ENCODE measurements at places on chromosomes 1 and 21. TPM values are rescaled to one million over a fixed set of nuclear protein-coding genes. Genes with fewer than 3 reads are reported as not detected.

DNA sequence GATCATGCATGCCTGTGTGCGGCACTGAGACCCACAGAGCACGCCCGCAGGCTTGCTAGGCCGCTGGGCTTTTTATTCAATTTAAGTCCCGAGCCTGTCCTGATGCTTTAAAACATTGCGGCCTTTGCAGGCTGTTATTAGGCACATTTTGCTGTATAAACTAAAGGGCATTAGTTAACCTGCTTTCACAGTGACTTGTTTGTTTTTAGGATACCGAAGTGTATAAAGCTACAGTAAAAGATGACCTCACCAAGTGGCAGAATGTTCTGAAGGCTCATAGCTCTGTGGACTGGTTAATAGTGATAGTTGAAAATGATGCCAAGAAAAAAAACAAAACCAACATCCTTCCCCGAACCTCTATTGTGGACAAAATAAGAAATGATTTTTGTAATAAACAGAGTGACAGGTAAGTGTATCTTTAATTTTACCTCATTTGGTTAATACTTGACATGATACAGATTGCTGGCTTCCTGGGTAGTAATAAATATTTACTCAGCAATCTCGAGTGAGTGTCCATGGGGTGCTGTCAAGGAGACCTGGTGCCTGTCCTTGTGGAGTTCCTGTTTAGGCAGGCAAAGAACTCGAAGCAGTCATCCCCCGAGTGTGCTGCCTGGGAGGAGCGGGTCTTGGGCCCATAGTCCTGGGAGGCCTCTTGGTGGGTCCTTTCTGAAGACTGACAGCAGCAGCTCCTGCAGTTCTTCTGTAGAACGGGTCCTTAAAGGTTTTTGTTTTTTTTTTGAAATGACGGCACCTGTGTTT, 40.1 kb downstream of the TRAPPC10 start:
- H3K4me3 ChIP-seq = no peak overlapping the region
- H3K27me3 ChIP-seq = no peaks in the 10 kb centered on the region
- H3K36me3 ChIP-seq = peaks cover 4% of the 10 kb centered on the region
- no peaks in the 10 kb centered on the region for H3K4me1 ChIP-seq
- H3K27ac ChIP-seq = no peak overlapping the region

- H3K4me3 ChIP-seq = no peak overlapping the region
- H3K27me3 ChIP-seq = no peaks in the 10 kb centered on the region
- no peak overlapping the region for H3K27ac ChIP-seq
These were observed 74.5 kb downstream of the FOXJ3 start for GRCh38 chr1:42260376-42261070.

The FCGR3B gene
- not detected for total RNA-seq

- no peak for DNase-seq
- no peaks in the 10 kb centered on the region for H3K36me3 ChIP-seq
- no peaks in the 10 kb centered on the region for H3K27me3 ChIP-seq
- H3K4me1 ChIP-seq = peaks cover 18% of the 10 kb centered on the region
These were observed 149.3 kb upstream of the EDN2 start for GRCh38 chr1:41633764-41634163.

The DCST1 gene
- total RNA-seq = not detected

The PINK1 gene
- 15.3 TPM for total RNA-seq

The NR5A2 gene
- 0.07 TPM for total RNA-seq

GRCh38 chr1:13820055-13820454, 120.1 kb downstream of the PRDM2 start:
- no peak for DNase-seq
- H3K27ac ChIP-seq = no peak overlapping the region
- no peaks in the 10 kb centered on the region for H3K27me3 ChIP-seq
- no peaks in the 10 kb centered on the region for H3K4me1 ChIP-seq
- no peak overlapping the region for H3K4me3 ChIP-seq

The DMBX1 gene
- total RNA-seq = not detected

The CDC42SE1 gene
- total RNA-seq = 238 TPM

- no peaks in the 10 kb centered on the region for H3K36me3 ChIP-seq
- no peak overlapping the region for H3K27ac ChIP-seq
- DNase-seq = no peak
- no peaks in the 10 kb centered on the region for H3K27me3 ChIP-seq
These were observed 4.8 kb upstream of the THEM4 start for GRCh38 chr1:151914076-151914475.

The TMEM82 gene
- not detected for total RNA-seq

The AKR1A1 gene
- total RNA-seq = 101 TPM

The TMEM240 gene
- total RNA-seq = 0.66 TPM

The OR2L3 gene
- total RNA-seq = 0.10 TPM

GRCh38 chr1:17274186-17275170, 25.6 kb downstream of the PADI3 start:
- H3K4me1 ChIP-seq = no peaks in the 10 kb centered on the region
- H3K27me3 ChIP-seq = no peaks in the 10 kb centered on the region
- DNase-seq = peak; percentile 25
- H3K36me3 ChIP-seq = no peaks in the 10 kb centered on the region
- H3K4me3 ChIP-seq = no peak overlapping the region

- no peaks in the 10 kb centered on the region for H3K36me3 ChIP-seq
- H3K27me3 ChIP-seq = no peaks in the 10 kb centered on the region
- DNase-seq = no peak
- no peak overlapping the region for H3K4me3 ChIP-seq
- H3K27ac ChIP-seq = no peak overlapping the region
- H3K4me1 ChIP-seq = peaks cover 77% of the 10 kb centered on the region
These were observed 143.9 kb downstream of the GALNT2 start for GRCh38 chr1:230210981-230211336.

The EDARADD gene
- not detected for total RNA-seq

DNA sequence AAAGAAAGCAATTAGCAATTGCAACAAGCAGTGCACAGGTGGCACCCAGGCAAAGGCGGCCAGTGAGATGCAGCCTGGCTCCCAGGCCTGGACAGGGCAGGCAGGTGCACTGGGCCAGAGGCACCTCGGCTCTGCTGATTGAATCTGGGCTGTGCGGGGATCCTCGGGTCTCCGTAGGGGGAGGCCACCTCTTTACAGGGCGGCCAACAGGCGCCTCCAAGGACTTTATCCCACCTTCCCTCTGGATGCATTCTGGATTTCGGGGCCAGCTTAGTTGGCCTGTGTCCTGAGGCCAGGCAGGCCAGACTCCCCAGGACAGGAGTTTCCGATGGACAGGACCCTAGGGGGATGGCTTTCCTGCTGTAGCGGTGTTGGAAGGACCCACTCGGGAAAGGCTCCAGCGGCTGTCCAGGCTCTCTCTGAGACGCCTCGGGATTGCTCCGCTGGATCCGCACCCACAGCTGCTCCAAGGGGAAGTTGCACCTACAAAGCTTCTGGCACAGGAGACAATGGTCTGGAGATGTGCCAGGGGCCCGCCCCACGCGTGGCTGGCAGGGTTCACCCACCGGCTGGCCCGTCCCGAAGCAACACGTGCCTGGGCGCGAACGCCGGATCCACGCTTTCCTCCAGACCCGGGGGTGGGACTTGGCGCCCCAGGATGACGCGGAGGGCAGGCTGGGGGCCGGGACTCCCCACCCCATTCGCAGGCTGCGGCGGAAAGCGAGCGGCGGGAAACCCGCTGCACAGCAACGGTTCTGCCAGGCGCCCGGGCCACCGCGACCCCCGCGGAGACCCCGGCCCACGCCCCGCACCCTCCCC, 810 bp downstream of the SLC19A1 start:
- H3K27me3 ChIP-seq = no peaks in the 10 kb centered on the region
- H3K4me1 ChIP-seq = peaks cover 22% of the 10 kb centered on the region
- peak overlapping the region; percentile 68 for H3K4me3 ChIP-seq
- H3K36me3 ChIP-seq = no peaks in the 10 kb centered on the region
- no peak overlapping the region for H3K27ac ChIP-seq

DNA sequence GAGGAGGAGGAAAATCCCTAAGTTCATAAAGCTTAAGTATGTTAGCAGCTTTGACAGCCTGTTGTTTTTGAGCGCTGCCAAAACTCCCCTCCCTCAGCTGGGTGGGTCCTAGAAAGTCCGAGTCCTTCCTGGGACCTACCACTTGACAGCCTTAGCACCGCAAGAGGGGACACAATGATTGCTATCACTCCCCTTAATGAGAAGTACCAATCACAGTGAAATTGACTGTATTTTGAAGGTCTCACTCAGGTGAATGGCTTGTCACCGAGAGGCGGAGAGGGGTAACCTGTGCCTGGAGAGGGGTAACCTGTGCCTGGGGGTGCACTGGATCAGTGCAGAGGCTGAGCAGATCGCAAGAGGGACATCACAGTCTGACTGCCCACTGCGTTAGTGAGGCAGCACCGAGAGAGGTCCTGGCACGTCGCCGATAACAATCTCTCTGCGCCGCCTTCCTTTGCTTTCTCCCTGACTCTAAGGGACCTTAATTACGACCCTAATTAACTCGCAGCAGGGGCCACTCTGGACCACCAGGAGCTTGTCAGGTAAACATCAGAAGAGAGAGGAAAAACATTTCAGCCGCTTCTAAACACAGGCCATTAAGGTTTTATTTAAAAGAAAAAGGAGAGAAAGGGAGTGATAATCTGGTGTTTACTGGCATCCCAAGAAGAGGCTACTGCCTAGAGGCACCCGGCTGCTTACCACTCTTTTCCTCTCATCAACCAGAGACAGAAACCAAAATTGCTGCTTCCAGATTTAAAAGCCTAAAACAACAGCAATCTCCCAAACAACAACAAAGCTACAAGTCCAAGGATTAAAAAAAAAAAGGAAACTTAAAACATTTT, 25.7 kb upstream of the KCNK1 start:
- H3K27me3 ChIP-seq = no peaks in the 10 kb centered on the region
- H3K4me1 ChIP-seq = no peaks in the 10 kb centered on the region
- no peak overlapping the region for H3K4me3 ChIP-seq
- no peak for DNase-seq
- no peak overlapping the region for H3K27ac ChIP-seq
- no peaks in the 10 kb centered on the region for H3K36me3 ChIP-seq
